ENCODE measurements at places on chromosomes 3 and 15.

- DNase-seq = no peak
These were observed 25.3 kb downstream of the HDAC11 start for GRCh38 chr3:13505147-13506130.

- DNase-seq = peak; percentile 10
These were observed 52.2 kb downstream of the SEMA5B start for GRCh38 chr3:122975163-122975923.

GRCh38 chr3:131762981-131763564 lies 260.3 kb upstream of the MRPL3 start:
- DNase-seq = no peak

DNA sequence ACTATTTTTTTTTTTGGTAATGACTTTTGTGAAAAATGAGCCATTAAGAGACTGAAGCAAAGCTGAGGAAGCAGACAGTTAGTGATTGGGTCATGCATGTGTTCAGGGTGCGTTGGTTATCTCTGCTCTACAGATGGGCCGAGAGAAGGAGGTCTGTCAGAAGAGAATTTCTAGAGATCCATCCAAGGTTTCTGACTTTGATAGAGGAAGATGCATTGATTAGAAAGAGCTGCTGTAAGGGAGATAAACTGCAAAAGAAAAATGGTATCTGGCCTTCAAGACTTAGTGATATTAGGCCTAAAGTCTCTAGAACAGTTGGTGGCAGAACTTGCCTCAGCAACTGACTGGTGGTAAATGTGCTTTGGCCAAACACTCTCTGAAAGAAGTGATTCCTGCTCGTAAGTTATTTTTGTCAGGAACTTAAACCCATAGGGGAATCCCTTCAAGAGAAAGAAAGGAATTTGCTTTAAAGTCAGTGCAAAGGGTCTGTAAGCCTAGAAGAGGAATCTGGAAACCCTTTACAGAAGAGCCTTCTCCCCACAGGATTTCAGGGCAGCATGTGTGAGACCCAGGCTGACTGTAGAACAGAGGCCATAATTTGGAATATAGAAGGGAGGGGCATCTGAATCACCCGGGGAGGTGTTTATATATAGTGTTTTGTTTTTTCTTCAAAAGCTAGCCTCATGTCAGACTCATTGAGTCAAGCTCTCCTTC lies 67.8 kb downstream of the OPA1 start:
- DNase-seq = no peak

GRCh38 chr3:107598926-107599771 lies 76.4 kb downstream of the BBX start:
- DNase-seq = peak; percentile 51

DNA sequence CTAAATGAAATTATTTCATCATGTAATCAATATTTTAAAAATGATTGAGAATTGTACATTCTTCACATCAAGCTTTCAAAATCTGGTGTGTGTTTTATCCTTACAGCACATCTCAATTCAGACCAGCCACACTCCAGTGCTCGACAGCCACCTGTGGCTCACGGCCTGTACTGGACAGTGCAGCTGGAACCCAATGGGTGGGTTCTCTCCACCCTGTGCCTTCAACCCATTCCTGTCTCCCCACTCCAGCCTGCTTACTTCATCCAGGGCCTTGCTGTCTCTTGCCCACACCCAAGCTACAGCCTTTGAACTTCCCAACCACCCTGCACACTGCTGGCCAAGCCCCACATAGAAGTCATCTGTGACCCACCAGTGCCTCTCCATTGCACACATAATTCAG lies 17.6 kb downstream of the CYP19A1 start:
- DNase-seq = no peak

GRCh38 chr3:130658678-130659077 lies 88.0 kb downstream of the PIK3R4 start:
- DNase-seq = no peak

GRCh38 chr3:189312866-189313265 lies 141.1 kb downstream of the TPRG1 start:
- DNase-seq = no peak

- DNase-seq = no peak
These were observed 249.0 kb downstream of the AGBL1 start for GRCh38 chr15:86328658-86329057.

DNA sequence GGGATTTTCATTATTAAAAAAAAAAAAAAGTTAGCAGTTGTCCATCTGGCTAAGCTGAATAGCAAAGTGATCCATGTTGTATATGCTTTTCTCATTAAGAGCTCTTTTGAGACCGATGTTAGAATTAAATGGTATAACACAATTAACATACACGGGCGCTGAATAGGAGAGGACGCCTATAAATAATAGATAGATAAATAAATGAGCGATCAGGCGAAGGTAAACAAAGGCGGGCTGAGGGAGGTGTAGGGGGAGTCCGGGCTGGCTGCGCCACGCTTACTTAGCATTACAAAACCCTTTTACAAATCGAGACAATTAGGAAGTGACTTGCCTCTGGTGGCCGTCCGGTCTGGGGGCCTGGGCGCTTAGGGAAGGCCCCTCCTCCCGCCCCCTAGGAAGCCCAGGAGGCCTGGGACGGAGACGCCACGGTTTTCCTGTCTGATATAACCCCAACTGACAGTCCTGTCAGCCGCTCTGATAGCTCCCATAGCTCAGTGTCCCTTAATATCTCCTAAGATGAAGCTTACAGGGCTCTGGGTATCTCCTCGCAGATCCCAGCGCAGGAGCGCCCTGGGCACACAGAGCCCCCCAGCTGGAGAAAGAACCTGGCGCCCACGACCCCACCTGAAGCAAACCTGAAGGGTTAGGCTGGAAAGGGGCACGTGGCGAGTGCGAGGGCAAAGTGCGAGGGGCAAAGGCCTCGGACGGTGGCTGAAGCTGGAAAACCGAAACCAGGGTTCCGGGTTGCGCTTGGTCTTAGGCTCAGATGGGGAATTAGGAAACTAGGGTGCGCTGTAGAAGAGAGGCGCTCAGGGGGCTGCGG lies 3.6 kb downstream of the SOX14 start:
- no peak for DNase-seq

GRCh38 chr3:152646004-152646403 lies 188.9 kb upstream of the P2RY1 start:
- DNase-seq = no peak

DNA sequence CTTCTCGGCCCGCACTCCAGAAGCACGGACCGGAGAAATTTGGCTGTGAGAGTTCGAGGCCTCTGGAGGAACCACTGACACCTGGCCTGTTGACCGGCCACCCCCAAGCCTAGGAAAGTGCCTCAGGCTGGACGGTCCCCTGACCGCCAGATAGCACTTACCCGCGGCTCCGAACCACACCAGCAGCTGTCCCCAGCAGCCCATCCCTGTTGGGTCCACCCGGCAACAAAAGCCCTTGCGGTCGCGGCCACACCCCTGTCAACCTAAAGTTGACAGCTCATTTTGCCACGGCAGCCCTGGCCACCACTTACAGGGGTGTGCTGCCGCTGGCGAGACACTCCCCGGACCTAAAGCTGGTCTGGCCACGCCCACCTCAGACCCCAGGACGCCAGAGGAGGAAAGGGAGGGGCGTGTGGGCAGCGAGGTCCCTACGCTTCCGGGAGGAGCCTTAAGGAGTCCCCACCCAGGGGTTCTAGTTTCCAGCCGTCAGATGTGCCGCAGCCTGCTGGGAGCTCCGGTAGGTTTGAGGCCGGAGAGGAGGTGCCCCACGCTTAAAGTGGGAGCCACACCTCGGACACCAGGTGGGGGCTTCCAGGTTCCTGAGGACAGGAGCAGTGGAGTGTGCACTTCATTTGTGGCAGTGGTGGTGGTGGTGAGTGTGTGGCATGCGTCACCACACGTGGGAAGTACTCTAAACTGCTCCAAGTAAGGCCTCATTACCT lies at the start of gene LTK:
LTK (minus strand) TSS at position 322 of the 722 bp plus-strand sequence; CDS start at position 204, 118 bp downstream.
- peak; percentile 34 for DNase-seq

DNA sequence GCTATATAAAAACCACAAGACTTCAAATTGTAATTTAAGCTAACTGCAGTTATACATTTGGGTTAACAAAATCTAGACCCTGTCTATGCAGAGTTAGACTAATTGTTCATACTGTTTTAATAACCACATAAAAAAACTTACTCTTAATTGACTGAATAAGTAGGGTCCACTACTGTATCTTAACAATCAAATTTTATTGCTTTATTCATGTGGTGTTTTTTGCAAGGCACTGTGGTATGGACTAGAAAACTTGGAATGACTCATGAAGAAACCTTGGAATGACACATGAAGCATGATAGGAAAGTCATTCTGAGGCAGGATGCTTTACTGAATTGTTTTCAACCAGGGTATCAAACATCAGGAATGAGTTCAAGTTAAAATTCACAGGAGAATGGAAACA lies 2.3 kb downstream of the SERP1 start:
- DNase-seq = no peak

DNA sequence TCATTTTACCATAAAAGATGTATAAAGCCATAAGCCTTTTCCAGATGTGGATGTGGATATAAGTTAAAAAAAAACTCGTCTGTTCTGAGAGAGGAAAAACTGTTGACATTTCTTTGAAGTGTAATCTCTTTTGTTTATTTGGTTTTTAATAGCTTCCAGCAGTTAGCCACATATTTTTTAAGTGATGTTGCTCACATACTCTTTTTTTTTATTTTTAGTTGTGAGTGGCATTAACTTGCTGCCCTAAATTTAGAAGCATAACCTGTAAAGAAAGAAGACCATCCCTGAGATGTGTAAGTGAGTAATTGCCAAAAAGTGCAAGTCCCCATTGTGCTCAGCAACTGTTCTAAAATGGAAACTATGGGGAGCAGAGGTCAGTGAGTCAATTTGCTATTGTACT lies 415.9 kb upstream of the MDFIC2 start:
- DNase-seq = no peak

- peak; percentile 43 for DNase-seq
These were observed 23.5 kb upstream of the SQOR start for GRCh38 chr15:45611305-45611704.

GRCh38 chr3:155504682-155505081 lies 211.2 kb upstream of the STRIT1 start:
- DNase-seq = no peak

DNA sequence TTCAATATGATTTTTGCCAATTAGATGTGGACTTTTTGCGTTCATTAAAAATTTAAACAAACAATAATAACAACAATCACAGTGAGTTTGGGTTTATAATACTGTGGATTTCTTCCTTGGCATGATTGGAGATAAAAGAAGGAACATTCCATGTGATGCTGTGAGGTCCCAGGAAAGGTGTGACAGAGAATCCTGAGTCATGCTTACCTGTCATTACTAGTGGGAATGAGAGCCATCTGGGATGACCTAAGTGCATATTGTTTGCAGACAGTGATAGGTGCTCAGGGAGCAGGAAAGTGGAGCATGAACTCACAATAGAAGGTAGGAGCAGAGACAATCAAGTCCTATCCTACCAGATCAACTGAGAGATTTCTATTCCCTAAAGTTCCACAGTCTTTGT lies 766.5 kb upstream of the CFAP20DC start:
- no peak for DNase-seq

- no peak for DNase-seq
These were observed 32.9 kb upstream of the CTSH start for GRCh38 chr15:78977591-78978347.

GRCh38 chr3:98655666-98656065 lies 62.3 kb upstream of the CPOX start:
- no peak for DNase-seq

GRCh38 chr15:45288947-45289346 lies 36.9 kb downstream of the SLC28A2 start:
- DNase-seq = no peak

DNA sequence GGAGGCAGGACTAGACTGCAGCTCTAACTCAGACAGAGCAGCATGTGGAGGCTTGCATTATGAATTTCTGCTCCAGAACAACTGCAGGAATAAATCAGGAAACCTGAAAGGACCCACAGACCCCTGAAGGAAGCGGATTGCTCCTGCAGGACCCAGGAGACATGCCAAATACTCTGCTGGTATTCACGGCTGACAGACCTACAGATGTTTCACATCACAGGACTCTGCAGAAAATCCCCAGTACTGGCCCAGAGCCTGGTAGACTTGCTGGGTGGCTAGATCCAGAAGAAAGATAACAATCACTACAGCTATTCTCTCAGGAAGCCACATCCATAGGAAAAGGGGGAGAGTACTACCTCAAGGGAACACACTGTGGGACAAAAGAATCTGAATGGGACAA lies 942.1 kb downstream of the AGBL1 start:
- DNase-seq = no peak
